ENCODE measurements at places on chromosomes 4 and X.

DNA sequence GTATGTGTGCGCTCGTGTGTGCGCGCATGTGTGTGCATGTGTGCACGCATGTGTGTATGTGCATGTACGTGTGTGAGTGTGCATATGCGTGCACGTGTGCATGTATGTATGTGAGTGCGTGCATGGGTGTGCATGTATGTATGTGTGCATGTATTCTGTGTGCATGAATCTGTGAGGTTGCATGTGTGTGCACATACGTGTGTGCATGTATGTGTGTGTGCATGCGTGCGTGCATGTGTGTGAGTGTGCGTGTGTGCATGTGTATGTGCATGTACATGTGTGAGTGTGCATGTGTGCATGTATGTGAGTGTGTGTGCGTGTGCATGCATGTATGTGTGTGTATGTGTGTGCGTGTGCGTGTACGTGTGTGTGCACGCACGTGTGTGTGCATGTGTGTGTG lies 241.5 kb downstream of the SHOX start:
- DNase-seq = no peak

- no peak for DNase-seq
Observed at GRCh38 chrX:40169193-40170101, 71.7 kb upstream of the BCOR start.

DNA sequence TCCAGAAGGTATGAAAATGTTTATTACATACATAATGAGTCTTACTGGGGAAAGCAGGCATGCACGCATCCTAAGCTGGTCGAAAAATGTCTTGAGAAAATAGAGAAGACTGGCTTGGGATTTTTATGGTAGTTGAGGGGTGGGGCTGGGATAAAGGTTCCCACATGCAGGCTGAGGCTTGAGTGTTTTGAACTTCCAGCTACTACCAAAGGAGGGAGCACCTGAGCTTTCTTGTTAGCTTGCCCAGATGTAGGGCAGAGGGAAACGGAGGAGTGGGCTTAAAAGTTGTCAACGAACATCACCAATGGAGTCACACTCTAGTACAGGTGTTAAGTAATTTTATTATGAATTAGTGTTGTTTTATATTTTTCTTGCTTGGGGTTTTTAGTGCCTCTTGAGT lies 39.6 kb upstream of the SRPX start:
- DNase-seq = no peak

DNA sequence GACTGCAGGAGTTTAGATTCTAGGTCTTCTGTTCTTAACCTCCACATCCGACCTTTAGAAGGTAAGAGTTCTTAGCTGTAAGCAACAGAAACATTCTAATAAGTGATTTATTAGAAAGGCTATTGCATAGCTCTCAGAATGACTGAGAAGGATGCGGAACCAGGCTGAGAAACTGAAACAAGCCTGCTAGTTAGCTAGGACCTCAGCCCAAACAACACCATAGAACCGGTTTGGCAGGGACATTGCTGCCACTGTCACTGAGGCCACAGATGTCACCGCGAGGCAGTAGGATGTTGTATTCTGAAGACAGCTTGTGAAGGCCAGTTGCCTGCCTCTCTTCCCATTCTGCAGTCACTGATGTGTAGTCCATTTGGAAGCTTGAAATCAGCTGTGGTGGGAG lies 160.0 kb upstream of the ARX start:
- no peak for DNase-seq

GRCh38 chr4:119730671-119730950 lies 102.0 kb upstream of the PDE5A start:
- DNase-seq = no peak

DNA sequence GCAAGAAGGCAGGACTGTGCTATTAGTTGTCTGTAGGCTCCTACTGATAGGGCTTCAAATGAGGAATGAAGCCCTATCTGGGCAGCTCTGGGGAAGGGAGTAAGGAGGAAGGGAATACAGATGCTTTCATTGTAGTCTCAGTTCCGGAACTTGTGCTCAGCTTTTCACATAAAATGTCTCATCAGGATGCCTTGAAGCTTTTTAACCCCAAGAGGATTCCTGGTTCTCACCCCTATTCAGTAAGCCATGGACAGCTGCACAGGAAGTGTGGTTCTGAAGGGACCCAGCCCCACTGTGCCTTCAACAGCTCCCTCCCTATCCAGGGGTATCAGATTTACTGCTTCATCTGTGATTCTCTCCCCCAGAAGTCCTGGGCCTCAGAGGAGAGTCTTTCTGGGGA lies 5.0 kb downstream of the ARMCX5 start:
- DNase-seq = no peak

DNA sequence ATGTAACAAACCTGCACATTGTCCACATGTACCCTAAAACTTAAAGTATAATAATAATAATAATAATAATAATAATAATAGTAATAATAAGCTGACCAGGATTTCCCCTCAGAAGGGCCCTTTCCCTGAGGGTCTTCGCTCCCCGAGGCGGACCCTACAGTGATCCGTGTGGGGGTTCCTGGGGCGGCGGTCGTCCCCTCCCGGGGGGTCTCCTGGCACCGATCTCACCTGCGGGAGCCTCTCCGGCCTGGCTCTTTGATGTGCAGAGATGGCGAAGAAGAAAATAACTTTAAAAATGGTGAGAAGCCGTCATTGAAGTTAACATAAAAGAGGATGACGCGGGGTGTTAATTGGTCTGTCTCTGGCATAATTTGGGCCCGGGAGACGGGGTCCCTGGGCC lies 48.2 kb upstream of the PPP2R3B start:
- no peak for DNase-seq

DNA sequence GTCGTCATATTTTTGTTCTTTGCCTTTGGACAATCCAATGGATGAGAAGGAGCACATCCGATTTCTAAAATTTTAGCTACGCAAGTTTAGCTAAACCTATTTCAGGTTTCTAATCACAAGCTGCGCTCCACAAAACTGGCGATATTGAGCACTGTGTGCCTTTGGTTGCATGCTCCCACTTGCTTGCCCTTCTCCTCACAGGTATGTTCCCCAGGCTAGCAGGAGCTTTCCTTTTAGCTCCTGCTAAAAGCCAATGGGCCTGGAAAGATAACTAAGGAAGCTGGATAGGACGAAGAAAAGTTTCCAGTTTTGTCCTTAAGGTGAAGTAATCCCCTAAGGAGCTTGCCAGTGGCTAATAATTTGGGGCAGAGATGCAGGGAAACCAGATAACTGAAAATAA lies 975.2 kb downstream of the FSTL5 start:
- no peak for DNase-seq

DNA sequence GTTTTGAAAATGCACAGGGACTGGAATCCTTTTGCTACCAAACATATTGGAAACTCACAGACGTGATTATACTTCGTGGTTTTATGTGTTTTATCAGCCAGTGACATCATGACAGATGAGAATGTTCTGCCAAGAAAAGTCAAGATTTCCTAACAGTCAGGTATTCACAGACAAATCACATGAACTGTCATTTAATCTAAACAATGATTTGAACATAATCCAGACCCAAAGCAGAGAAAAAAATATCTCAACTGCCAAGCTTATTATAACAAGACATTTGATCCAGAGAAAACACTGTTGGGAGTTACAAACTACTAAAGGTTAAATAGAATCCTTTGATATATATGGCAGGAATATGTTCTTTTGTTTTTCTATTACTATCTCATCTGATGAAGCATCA lies 635.9 kb upstream of the FRG1 start:
- DNase-seq = no peak

DNA sequence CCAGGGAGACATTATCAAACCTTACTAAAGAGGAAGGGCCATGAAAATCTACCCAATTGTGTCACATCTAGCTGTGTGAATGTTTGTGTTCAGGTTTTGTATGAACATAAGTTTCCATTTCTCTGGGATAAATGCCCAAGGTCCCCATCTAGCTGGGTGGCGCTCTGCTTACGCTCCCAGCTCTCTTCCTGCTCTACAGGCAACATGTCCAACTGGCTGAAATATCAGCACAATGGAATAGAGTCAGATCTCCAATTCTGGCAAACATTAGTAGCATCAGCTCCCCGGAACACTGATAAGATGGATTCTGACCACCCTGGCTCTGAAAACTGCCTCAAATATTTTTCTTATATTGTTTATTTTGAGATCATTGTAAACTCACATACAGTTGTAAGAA lies 74.8 kb downstream of the IRF2 start:
- DNase-seq = no peak

- no peak for DNase-seq
Observed at GRCh38 chrX:84218726-84219125, 30.7 kb upstream of the RPS6KA6 start.

All from stimulated activated CD8-positive, alpha-beta memory T cell treated with anti-CD3 and anti-CD28 coated beads, Interleukin-15, amount 100 ng/mL, for 4 hours (primary cell).